ENCODE measurements at places on chromosomes 7 and 10. TPM values are rescaled to one million over a fixed set of nuclear protein-coding genes. Genes with fewer than 3 reads are reported as not detected.

DNA sequence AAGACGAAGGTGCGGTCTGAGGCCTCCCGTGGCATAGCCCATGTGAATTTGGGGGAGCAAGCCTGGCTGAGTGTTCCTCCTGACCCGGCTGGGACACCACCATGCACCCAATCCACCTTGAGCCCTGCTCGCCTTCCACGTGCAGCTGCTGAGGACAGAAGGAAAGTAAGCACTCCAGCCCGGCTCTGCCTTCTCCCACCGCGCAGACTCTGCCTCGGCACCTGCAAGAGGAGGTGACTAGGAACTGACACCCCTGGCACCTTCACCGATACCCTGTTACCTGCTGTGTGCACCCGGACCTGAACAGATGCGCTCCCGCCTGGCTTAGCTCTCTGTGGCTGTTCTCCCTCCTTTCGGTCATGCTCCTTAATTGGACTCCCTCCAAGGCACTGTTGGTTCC lies 57.0 kb upstream of the OPN4 start:
- H3K4me3 ChIP-seq = no peak overlapping the region
- H3K27me3 ChIP-seq = no peaks in the 10 kb centered on the region
- peak; percentile 32 for DNase-seq
- H3K27ac ChIP-seq = no peak overlapping the region

LHFPL3 gene
- polyA plus RNA-seq = 0.24 TPM

- H3K4me1 ChIP-seq = no peaks in the 10 kb centered on the region
- H3K27me3 ChIP-seq = peaks cover 48% of the 10 kb centered on the region
- no peak overlapping the region for H3K27ac ChIP-seq
- peak; percentile 82 for DNase-seq
- no peaks in the 10 kb centered on the region for H3K36me3 ChIP-seq
Observed at GRCh38 chr10:133378251-133379096, 588 bp upstream of the PAOX start.

GRCh38 chr7:7673240-7673550 lies 32.6 kb downstream of the UMAD1 start:
- no peaks in the 10 kb centered on the region for H3K36me3 ChIP-seq
- no peaks in the 10 kb centered on the region for H3K27me3 ChIP-seq
- H3K4me1 ChIP-seq = no peaks in the 10 kb centered on the region
- no peak overlapping the region for H3K27ac ChIP-seq
- no peak for DNase-seq

- H3K27me3 ChIP-seq = no peaks in the 10 kb centered on the region
- no peaks in the 10 kb centered on the region for H3K36me3 ChIP-seq
- H3K4me3 ChIP-seq = no peak overlapping the region
- no peak overlapping the region for H3K27ac ChIP-seq
- DNase-seq = no peak
- peaks cover 4% of the 10 kb centered on the region for H3K4me1 ChIP-seq
Observed at GRCh38 chr7:157895520-157896375, 558.9 kb downstream of the DNAJB6 start.

- no peak overlapping the region for H3K4me3 ChIP-seq
- no peaks in the 10 kb centered on the region for H3K27me3 ChIP-seq
- H3K36me3 ChIP-seq = no peaks in the 10 kb centered on the region
- no peak overlapping the region for H3K27ac ChIP-seq
- peak; percentile 31 for DNase-seq
Observed at GRCh38 chr7:148304456-148304855, 286.1 kb upstream of the C7orf33 start.

GRCh38 chr10:107126512-107127065 lies 37.9 kb downstream of the SORCS1 start:
- no peaks in the 10 kb centered on the region for H3K4me1 ChIP-seq
- no peak overlapping the region for H3K4me3 ChIP-seq
- no peak for DNase-seq
- no peaks in the 10 kb centered on the region for H3K27me3 ChIP-seq
- no peak overlapping the region for H3K27ac ChIP-seq

GRCh38 chr10:7027913-7028808 lies 382.7 kb downstream of the SFMBT2 start:
- DNase-seq = no peak
- no peak overlapping the region for H3K27ac ChIP-seq
- H3K4me3 ChIP-seq = no peak overlapping the region
- H3K36me3 ChIP-seq = no peaks in the 10 kb centered on the region
- H3K4me1 ChIP-seq = no peaks in the 10 kb centered on the region
- no peaks in the 10 kb centered on the region for H3K27me3 ChIP-seq

IL6 gene
- polyA plus RNA-seq = 0.27 TPM

MGAM2 gene
- polyA plus RNA-seq = 0.03 TPM

- H3K4me3 ChIP-seq = no peak overlapping the region
- no peaks in the 10 kb centered on the region for H3K4me1 ChIP-seq
- no peaks in the 10 kb centered on the region for H3K27me3 ChIP-seq
Observed at GRCh38 chr7:44845451-44845850, 2.4 kb downstream of the H2AZ2 start.

SPDYE1 gene
- polyA plus RNA-seq = not detected

DNA sequence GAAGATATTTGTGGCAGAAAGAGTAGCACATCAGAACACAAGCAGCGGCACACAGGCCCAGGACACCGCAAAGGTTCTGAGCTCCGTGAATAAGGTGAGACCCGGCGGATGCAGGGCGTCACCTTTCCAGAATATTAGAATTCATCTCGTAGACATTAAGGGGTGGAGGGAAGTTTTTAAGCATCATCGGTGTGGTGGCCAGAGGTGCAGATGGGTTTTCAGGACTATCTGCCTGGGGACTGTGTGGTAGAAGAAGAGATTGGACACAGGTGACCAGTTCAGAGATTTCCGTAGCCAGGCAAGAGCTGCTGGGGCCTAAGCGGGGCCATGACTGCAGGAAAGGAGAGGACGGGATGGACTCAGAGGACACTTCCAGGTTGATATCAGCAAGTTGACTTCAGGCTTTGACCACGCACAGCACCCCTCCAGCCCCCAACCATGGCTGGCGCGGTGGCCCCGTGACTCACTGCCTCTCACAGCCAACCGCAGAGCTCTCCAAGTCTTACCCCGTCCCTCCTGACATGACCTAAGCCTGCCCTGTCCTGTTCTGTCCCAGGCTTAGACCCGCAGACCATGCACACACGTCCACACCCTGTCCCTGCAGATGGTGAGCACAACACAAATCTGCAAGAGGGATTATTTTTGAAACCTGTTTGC lies 97.2 kb downstream of the OAT start:
- H3K36me3 ChIP-seq = no peaks in the 10 kb centered on the region
- H3K4me3 ChIP-seq = no peak overlapping the region
- DNase-seq = no peak
- no peaks in the 10 kb centered on the region for H3K27me3 ChIP-seq

TCTN3 gene
- polyA plus RNA-seq = 49.2 TPM

DNA sequence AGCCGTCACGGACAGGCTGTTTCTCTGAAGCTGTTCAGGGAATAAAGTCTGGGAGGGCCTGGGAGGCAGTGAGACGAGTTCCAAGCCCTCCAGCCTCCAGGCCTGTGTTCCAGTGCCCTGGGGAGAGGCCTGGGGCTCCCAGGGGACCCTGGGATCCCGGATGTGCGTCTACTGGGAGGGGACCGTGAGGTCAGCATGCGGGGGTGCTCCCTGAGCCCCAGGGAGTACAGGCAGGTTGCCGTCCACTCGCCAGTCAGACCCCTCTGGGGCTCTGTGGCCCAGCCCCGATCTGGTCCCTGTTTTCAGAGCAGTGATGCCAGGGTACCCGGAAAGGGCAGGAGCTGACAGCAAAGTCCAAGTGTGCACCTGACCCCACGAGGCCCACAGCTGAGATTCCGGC lies 80.9 kb upstream of the DNAAF5 start:
- no peak overlapping the region for H3K27ac ChIP-seq
- no peak for DNase-seq
- H3K36me3 ChIP-seq = no peaks in the 10 kb centered on the region
- no peaks in the 10 kb centered on the region for H3K4me1 ChIP-seq

GPR26 gene
- 0.11 TPM for polyA plus RNA-seq

Data from H1 (cell line).